ENCODE measurements at places on chromosomes 7 and 10. TPM values are rescaled to one million over a fixed set of nuclear protein-coding genes. Genes with fewer than 3 reads are reported as not detected.
A peak's percentile ranks its signal among the peaks of the same experiment; 100 is the strongest.

DNA sequence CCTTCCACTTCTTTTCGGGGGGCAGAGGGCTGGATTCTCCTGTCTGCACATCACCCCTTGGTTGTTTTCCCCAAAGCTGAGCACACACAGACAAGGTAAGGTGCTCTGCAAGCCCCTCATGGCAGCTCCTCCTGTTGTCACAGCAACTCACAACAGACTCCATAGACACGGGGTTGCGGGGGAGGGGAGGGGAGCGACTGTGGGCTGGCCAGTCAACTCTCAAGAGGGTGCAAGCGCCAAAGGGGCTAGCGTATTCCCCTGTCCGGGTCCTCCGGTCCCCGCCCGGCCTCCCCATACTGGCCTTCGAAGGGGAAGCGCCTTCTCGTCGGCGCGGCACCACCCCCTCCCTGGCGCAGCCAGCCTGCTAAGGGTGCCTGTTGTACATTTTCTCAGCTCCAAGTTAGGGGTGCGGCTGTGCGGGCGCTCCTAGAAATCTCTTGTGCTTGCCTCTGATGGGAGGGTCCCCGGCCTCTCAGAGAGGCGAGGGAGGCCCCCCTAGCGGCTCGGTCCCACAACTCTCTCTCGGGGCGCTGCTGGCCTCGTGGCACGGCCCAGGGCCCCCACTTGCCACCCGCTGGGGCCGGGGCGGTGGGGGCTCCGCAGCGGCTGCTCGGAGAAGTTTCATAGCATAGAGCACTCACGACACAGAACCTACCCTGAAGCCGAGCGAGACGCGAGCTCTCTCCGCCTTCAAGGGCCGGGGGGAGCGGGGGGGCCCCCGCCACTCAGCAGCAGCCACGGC is 498 bp downstream of the RHOBTB1 start:
- DNase-seq = no peak

- DNase-seq = no peak
Measured at GRCh38 chr7:111324228-111324627, 233.3 kb downstream of the LRRN3 start.

GRCh38 chr10:13853854-13854253 is 267.1 kb downstream of the PRPF18 start:
- no peak for DNase-seq

DNA sequence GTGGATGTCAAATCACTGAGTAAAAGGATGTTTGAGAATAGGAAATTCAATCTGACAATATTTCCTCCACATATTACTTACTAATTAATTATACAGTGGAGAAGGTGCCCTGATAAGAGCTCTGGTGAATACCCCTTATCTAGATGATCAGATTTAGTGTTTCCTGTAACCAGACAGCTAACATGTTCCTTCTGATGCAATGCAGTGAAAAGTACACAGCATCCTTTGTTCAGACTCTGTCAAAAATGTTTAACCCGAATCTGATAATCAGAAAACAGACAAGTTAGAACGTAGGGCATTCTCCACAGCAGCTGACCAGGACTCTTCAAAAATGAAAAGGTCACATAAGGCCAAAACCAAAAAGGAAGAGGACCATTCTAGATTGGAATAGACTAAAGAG is 46.2 kb downstream of the WDR11 start:
- no peak for DNase-seq

- no peak for DNase-seq
Measured at GRCh38 chr7:1487466-1487865, 16.7 kb downstream of the INTS1 start.

DNA sequence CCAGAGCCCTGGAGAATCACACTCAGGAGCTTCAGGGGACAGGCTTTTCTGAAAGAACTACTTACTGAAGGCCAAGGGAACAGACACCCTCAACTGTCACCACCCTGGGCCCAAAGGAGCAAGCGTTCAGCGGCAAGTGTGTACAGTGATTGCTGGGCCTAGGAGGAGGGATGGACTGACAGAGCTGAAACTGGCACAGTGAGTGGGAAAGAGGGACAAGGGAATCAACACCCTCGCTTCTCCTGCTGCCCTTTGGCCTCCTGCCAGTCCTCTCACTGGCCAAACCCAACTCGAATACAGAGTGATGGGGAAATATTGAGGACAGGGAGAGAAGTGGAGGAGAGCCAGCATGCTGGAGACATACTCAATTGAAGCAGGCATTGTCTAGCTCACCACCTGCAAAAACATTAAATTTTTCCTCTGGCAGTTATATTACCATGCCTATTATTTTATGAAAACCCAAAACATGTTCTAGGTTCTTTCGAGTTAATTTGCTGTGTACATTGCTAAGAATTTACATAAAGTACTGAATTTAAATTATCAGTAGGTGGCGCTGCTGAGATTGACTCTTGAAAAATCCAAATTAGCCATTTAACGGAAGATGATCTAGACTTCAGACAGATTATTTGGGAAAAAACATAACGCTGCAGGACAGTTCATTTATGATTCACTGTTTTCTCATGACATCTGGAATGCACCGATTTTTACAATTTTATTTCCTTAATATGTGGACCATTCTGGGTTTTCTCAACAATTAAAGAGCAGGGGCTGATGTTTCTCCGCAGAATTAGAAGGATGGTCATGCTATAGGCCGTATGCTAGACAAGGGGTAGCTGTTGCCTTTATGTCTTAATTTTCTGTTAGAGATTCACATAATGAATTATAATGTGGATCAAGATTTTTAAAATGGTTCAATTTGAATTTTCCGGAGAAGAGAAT is 14.7 kb upstream of the TMEM236 start:
- peak; percentile 5 for DNase-seq

GRCh38 chr7:7761974-7762779 is 43.8 kb upstream of the RPA3 start:
- DNase-seq = no peak

DNA sequence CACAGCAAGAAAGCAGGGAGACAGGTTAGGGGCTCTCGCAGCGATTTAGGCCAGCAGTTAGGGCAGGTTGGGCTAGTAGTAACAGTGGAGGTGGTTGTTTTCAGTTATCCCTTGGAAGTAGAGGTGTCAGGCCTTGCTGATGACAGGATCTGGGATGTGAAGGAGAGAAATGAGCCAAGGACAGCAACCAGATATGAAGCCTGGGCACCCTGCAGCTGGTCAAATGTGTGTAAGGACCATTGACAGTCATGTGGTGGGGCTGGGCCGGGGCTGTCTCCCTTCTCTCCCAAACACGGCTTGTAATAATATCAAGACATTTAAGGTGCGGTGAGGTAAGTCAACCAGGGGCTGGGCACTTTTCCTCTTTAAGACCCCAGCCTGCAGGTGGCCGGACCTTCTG is 112.5 kb upstream of the IGFBP3 start:
- no peak for DNase-seq

DNA sequence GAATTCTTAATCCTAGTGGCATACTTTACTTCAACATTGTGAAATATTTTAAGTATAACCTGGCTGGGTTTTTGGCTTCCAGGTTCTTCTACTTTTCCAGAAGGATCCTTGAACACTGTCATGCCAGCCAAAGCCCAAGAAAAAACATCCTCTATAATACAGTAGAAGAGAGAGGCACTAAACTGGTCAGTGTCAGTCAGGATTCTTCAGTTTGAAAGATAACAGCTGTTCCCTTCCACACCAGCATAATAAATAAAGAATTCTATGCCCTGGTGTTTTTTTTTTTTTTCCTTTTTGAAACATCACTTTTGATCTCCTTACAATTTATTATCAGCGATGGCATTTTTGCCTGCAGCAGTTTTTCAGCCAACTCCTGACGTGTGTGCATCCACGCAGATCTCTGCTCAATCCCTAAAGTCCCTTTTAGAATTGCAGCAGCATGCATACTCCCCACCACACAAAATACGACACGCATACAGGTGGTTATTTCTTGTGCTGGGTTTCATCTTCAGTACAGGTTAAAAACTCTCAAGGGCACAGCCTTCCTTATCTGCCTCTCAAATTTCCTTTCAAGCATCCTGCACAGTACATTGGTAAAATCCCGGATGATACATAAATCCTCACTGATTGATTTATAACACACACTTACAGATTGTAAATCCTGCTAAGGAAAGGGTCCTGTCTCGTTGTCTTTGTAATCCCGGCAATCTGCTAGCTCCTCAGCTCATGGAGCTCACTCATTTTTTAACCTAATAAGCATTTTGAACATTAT is 100.2 kb downstream of the TPK1 start:
- no peak for DNase-seq

GRCh38 chr10:126455036-126455765 is 66.9 kb upstream of the ADAM12 start:
- no peak for DNase-seq

- DNase-seq = no peak
Measured at GRCh38 chr10:4137299-4137698, 352.3 kb upstream of the KLF6 start.

GRCh38 chr7:140586516-140586915 is 54.1 kb downstream of the DENND2A start:
- DNase-seq = no peak

DNA sequence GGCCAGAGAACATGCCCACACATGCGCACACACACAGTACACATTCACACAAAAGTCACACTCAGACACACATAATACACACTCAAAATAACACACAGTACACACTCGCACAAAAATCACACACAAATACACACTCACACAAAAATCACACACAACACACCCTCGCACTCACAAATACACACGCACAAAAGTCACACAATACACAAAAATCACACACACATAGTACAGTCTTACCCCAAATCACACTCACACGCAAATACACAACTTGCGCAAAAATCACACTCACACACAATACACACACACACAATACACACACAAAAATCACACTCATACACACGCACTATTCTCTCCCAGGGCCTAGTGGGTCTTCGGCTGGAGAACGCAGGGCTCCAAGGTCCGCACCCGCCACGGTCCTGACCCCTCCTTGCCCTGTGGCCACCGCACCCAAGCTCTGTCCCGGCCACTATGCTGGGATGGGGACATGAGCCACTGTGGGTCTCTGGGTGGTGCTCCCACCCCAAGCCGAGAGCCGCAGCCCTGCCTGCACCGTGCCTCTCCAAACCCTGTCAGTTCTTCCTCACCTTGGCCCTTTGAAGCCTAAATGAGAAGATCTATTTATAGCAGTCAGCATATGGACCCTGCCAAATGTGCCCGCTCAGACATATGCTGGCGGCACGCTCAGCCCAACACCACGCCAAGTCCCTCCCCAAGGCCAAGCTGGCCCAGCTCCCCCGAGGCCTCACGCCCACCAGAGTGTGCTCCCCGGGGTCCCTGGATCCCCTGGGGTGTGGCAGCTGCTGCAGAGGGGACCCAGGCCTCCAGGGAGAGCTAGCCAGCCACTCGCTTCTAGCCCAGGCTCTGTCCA is 55.9 kb downstream of the ELFN1 start:
- DNase-seq = no peak

DNA sequence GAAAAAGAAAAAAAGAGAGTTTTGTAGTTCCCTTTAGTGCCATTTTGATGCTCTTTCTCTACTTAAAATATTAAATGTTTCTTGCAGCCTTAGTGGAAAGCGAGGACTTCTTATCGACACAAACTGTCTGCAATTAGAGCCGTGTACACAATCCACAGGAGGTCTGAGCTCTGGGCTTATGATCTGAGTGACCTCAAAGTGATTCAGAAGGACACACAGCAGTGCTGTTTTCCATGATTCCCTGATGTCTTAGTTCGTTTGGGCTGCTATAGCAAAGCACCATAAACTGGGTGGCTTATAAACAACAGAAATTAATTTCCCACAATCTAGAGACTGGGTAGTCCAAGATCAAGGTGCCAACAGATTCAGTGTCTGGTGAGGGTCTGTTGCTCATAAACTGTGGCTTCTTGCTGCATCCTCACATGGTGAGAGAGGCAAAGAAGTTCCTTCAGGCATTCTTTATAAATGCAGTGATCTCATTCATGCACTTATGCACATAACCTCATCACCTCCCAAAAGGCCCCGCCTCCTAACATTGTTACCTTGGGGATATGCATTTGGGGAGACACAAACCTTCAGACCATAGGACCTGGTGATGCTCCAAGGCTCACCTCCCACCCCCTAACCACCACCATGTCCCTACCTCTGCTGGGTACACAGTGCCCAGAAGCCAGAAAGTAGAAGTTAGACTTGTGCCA is 204.5 kb upstream of the GHITM start:
- DNase-seq = no peak

GRCh38 chr10:13707156-13707881 is 120.6 kb downstream of the PRPF18 start:
- DNase-seq = no peak

DNA sequence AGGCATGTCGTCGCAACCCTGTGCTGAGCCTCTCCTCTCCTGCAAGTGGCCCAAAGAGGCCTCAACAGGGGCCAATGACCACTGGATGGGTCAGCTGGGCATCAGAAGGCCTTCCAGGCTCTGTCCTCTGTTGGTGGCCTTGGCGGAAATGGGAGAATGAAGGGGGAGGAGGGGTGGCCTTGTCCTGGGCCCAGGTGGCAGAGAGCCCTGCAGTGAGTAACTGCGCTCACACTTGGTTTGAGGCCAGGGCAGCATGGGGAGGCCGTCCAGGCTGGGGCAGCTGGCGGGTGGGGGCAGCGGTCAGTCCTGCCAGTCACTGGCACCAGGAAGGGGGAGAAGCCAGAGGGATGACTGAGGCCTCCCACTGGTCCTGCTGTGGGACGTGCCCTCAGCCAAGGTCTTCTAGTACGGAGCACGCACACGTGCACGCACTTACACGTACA is 59.8 kb downstream of the LHPP start:
- DNase-seq = no peak

DNA sequence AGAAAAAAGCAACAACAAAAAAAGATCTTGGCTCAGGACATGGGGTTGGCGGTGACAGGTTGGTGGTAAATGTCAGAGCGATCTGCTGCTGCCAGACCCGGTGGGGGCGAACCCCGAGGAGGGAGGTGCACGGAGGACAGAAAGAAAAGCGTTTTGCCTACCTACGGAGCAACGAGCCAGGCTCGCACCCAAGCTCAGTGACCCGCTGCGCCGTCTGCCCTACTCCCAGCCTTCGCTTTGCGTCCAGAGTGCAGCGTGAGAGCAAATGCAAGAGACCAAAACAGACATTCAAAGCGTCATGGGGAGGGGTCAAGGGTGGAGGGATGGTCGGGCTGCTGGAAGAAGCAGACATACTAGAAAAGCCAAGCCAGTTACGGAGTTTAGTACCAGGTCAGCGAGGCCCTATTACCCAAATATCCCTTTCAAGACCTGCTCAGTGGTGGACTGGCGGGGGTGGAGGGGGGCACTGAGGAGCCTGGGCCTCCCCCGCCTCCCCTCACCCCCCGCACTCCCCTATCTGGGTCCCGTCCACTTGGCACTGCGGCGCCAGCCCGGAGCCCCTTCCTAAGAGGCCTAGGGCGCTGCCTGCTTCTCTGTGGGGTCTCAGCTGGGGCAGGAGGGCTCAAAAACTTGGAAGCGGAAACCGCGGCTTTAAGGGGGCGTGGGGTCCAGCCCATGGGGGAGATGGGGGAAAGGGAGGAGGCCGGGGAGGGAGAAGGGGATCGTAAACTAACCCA is 66.9 kb downstream of the SLC29A4 start:
- no peak for DNase-seq

Gene MEST
- polyA plus RNA-seq = 4.3 TPM

Gene ADRB1
- polyA plus RNA-seq = not detected

Gene NCF1
- 7.7 TPM for polyA plus RNA-seq

Gene STN1
- 101 TPM for polyA plus RNA-seq

Gene IGF2BP3
- polyA plus RNA-seq = 0.15 TPM

Gene GIMAP5
- polyA plus RNA-seq = 475 TPM

Gene ADAM12
- polyA plus RNA-seq = 6.4 TPM

Gene TRIL
- polyA plus RNA-seq = not detected

Gene RHOBTB1
- not detected for polyA plus RNA-seq

Gene TRIM74
- not detected for polyA plus RNA-seq

Gene SLC29A4
- 0.21 TPM for polyA plus RNA-seq

All from CD8-positive, alpha-beta memory T cell (primary cell).